NCI-H2029 treated with DMSO at 0.1 percent for 48 hours (cell line): ENCODE measurements at places on chromosomes 16 and 17.

- no peak for DNase-seq
Observed at GRCh38 chr17:45170931-45171337, 9.3 kb downstream of the HEXIM2 start.

DNA sequence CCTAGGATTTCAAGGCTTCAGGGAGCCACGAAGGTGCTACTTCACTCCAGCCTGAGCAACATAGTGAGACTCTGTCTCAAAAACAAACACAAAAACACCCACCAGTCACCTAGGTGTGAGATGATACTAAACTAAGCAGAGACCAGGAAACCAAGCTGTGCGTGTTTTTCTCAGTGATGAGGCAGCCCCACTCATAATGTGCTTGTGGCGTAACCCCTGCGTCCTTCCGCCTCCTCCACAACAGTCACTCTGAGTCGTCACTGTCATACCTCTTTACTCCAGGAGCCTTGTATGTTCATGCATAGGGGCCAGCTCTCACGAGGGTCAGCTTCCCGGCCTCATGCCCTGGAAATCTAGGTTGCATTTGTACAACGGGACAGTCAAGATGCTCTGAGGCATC lies 31.1 kb upstream of the SLC47A1 start:
- no peak for DNase-seq

GRCh38 chr16:711548-712320 lies 3.2 kb upstream of the METRN start:
- no peak for DNase-seq

GRCh38 chr17:44348234-44348987 lies 3.3 kb downstream of the GRN start:
- no peak for DNase-seq

DNA sequence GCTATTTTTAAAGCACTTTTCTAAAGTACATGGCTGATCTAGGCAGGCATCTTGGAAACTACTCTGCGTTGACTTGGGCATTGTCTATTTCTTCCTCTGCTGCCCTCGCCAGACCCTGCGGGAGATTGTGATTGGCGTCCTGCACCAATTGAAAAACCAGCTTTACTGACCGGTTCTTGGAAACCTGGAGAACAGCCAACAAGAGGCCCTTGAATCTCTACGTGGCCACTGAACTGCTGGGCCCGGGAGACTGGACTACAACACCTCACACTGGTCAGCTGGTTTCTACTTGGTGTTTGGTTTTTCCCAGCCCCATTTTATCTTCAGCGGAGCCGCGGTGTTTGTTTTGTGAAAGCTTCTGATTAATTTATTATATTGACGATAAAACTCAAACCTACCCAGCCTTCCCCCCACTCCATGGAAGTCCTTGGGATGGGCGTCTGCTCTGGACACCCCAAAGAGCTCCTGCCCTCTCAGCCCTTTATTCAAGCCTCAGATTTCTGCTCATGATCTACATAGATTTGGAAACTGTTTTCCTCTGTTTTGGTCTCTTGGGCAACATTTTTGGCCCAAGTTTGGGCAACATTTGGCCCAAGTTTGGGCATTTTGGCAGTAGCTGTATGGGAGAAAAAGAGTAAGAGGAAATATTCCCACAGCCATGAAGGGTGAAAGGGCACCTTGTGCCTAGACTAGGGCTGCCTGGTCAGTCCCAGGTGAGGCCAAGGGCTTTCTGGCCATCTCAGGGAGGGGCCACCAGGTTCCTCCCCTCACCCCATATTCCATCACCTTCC lies 4.7 kb downstream of the MLX start:
- no peak for DNase-seq

DNA sequence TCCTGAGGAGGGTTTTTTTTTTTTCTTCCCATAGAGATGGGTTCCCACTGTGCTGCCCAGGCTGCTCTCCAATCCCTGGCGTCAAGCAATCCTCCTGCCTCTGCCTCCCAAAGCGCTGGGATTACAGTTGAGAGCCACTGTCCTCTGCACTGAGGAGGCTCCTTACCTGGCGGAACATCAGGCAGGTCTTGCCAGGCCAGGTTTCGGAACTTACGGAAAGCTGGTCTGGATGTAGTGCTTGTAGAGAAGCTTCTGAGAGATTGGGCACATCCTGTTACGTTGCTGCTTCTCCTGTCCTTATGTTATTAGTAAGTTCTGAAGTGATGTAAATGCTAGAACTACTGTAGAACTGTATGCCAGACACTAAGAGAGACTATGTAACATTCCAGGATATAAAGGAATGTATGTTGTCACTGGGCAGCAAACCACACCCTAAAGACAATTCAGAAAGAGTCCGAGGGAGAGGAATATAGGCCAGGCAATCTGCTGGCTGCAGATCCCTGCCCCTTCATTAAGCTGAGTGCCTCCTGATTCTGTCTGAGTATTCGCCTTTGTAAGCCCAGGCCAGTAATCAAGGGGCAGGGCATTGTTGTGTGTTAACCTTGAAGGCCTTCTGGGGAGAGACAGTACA lies 21.1 kb downstream of the ETV4 start:
- no peak for DNase-seq

- no peak for DNase-seq
Observed at GRCh38 chr17:8064561-8065019, 22.9 kb downstream of the ALOX12B start.

DNA sequence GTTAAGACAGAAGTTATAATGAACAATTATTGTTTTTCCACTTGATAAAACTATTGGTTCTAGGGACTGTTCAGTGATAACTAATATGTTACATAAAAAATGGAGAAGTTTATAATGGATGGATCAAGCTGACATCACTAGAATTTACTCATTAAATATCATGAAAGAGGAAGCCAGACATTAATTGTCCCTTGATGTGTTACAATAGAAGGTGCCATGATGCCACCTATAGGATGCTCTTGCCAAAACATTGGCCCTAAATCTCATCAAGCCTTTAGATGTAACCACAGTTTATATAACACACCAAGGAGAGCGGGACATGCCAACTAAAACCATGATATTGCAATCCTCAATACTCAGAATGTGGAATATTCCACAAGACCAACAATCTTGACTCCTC lies 147.9 kb upstream of the MON1B start:
- no peak for DNase-seq

- DNase-seq: no peak
Observed at GRCh38 chr17:76998839-76999238, 130.6 kb downstream of the MGAT5B start.

DNA sequence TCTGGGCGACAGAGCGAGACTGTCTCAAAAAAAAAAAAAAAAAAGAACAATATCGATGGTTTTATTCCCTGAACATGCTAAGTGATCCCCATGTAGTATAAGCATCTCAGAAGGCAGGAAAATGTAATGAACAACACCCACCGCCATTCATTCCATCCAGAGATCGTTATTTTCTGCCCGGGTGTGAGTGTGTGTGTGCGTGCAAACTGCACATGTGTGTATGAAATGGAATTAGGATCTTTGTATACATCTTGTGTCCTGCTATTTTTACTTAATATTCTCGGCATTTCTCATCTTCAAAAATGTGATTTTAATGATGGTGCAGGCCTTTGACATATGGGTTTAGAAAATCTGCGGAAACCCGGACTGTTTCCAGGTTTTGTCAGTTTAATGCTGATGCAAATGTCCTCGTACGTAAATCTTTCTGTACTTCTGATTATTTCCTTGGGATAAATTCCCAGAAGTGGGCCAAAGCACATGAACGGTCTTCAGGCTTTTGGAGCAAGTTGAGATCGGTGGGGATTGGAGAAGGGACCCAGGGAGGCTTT lies 254.8 kb downstream of the SEC14L1 start:
- no peak for DNase-seq

GRCh38 chr17:80759377-80759673 lies 214.7 kb downstream of the RPTOR start:
- peak; percentile 12 for DNase-seq

DNA sequence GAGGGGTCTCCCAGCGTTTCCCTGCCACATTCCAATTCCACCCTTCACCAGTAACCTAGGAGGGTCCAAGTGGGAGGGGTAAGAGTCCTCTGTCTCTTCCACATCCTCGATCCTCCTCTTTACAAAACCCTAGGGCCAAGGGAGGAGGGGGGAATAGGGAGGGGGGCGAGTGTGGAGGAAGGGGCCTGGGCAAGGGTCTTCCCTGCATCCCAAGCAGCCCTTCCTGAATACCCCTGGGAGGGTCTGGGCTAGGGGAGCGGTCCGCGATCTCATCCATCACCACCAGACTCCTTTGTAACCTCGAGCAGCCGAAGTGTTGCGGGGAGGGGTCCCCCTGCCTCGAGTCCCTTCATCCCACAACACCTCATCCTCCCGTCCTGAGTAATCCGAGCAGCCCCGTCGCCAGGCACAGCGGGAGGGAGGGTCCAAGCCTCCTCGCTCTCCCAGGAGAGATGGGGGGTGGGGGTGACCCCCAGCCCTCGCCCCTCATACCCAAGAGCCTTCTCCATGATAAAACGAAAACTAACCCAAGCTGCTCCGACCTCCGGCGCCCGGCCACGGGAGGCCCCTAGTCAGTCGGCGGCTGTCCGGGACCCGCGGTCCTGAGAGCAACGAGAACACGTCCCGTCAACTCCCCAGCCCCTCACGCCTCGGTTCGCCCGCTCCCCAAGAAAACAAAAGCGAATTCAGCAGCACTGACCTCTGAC lies 502 bp downstream of the SMPD3 start:
- no peak for DNase-seq

DNA sequence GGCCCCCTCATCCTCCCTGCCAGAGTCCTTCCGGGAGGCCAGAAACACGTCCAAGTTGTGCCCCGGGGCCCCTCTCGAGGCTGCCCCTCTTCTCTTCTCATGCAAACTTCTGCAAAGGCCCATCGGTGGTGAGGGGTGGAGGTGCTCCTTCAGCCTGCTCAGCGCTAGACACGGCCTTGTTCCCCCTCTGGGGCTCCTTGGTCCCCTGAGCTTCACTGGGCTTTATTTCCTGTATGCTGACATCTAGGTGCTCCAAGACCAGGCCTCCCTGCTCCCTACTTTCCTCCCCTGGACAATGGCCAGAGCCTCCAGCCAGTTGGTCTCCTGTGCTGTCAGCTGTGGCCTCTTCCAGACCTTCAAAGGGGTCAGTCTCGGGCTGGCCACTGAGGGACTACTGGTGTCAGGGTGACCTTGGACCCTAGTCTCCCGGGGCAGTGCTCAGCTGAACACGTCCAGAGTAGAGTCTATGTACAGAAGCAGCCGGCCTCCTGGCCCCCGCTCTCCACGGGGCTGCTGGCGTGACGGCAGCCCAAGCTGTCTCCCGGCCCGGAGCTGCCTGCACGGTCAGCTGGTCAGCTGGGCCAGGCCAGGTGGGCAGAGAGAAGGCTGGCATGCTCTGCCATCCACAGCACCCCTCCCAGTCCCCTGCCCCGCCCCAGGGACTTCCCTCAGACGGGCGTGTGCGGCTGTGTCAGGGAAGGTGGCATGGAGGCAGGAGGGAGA lies 1.7 kb upstream of the PRR35 start:
- DNase-seq: no peak

DNA sequence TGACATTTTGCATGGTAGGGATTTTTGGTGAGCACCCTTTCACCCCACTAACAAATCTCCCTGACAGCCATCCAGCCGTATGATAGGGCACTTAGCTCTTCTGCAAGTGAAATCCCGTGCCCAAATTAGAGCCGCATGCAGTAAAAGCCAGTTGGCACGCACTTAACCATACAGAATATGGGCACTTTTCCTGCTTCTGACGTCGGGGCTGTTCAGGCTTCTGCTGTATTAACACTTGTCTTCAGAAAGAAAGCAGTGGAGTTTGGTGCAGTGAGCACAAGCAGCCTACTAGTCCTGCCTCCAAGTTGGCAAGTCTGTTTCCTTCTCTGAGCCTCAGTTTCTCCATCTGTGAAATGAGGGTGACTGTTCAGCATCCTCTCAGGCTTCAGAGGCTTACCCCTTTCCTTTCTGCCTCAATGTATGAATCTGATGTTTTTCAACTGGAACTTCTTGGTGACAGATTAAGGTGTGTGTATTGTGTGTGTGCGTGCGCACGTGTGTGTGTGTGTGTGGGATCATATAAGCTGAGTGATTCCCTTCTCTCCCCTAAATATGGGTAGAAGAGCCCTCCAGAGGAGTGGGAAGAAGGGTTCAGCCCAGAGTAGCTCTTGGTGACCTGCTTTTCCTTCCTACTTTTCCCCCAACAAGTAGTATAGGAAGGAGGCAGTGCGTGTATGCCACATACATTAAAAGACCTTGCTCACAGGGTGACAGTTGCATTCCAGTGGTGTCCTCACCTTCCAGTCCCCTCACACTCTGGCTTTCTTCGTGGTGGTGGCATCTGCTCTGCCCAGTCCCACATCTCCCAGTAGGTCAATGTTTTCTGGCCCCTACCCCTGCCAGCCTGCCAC lies 19.0 kb downstream of the IGF2BP1 start:
- DNase-seq: no peak

GRCh38 chr17:5120036-5120435 lies 4.2 kb downstream of the USP6 start:
- DNase-seq: no peak

DNA sequence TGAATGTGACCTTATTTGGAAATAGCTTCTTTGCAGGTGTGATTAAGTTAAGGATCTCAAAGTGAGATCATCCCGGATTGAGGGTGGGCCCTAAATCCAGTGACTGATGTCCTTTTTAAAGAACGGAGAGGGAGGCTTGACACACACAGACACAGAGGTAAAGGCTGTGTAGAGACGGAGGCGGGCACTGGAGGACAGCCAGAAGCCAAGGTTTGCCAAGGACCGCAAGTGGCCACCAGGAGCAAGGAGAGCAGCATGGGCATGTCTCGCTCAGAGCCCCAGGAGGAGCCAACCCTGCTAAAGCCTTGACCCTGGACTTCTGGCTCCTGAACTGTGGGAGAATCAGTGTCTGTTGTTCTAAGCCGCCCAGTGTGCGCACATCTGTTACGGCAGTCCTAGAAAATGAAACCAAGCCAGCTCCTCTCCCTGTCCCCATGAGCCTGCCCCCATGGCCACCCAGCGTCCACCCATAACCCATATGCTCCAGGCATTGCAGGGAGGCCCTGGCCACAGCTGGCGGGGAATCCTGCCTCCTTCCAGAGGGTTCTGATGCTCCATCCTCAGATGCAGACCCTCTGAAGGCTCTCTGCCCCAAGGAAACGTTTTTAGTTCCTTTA lies 15.2 kb downstream of the CNGB1 start:
- peak; percentile 52 for DNase-seq

DNA sequence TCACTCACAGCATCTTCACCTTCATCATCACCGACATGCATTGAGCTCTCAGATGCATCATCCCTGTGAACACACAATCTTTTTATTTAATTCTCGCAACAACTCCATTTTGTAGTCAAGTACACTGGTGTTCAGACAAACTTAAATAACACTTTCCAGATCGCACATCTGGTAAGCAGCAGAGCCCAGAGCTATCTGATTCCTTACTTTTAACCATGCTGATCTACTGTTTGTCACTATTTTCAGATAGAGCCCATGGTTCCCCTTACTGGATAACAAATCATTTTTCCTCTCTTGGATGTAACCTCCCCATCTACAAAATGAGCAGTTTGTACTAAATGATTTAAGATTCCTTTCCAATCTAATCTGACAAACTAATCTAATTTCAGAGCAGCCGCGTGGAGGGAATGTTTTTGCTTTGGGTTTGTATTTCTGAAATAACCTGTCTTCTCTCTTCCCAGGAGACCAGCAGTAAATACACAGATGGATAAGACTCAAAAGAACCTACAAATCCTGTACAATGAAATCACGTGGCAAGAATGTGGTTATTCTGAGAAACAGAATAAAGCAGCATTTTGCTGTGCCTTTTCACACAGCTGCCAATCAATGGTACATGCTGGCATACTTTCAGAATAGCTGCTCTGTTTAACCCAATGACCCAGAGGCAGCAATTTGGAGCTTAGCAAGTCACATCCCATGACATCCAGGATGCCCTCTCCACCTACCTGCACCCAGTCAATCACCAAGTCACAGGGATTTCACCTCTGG lies 72.9 kb upstream of the CCL2 start:
- no peak for DNase-seq
